ENCODE measurements at places on chromosomes 3 and 15.
A peak's percentile ranks its signal among the peaks of the same experiment; 100 is the strongest.

DNA sequence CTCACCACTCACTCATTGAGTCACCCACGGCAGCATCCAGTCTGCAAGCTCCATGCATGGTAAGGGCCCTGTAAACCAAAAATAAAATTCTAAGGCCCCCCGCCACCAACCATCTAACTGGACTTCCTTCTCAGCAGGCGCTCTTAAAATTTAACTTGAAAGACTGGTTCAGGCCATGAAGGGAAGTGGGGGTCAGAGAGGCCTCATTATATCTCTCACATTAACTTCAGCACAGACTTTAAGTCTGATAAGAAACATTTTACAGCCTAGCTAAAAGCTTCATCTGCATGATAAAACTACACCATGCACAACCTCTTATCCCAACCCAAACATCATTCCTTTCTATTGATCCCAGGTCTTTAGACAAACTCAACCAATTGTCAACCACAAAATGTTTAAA is 38.5 kb downstream of the FBLN2 start:
- no peak for DNase-seq

DNA sequence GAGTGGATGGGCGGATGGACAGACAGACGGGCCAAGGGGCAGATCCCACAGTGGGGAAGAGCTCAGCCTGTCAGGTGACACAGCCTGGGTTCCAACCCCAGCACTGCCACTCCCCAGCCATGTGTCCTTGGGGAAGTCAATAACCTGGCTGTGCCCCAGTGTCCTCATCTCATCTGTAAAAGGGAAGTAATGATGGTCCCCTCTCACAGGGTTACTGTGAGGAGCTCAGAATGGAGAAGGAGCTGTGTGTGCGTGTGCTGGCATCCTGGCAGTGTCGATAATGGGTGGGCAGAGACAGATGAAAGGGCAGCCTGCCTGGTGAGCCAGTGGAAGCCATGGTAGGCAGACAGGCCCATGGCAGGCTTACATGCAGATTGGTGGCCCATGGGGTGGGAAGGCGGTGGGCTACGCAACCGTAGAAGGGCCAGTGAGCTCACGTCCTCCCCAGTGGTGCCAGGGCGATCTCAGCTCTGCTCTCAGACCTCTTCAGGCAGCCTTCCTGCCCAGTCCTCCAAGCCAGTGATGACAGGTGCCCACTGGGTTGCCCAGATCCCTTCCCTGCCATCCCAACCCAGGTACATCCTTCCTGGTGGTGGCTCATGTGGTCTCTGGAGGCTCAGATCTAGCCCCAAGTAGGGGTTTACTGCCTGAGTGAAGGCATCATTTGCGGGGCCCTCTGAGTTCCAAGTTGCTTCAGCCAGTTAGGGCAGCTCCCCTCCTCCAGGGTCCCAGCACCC is 2.3 kb upstream of the DNAJB8 start:
- DNase-seq = no peak

- DNase-seq = no peak
Observed at GRCh38 chr3:13062647-13063046, 10.6 kb downstream of the IQSEC1 start.

DNA sequence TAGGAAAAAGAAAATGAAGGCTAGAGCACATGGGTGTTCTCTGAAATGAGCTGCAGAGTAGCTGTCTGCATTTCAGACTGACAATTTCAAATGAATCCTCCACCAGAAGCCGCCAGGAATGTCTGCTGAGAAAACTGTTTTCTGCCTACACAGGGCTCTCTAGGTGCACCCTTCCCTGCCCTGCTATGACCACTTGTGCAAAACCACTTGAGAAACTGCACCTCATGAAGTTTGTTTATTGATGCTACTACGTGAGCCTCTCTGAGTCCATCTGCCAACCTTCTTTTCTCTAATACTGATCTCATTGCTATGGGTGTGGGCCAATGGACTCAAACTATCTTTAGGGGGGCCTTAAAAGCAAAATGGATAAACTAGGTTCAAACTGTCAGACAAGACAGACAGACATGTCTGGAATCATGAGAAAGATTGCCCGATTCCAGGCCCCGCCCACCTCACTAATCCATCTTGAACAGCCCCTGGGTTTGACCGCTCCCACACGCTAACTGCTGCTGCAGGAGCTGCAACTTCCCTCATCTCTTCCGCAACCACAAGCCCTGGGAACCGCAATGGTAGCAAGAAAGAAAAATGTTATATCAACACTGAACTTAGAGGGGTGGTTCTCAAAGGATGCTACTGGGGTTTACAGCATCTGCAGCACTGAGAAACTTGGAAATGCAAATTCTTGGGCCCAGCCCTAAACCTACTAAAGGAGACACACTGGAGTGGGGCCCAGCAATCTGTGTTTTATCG is 9.0 kb upstream of the CD47 start:
- peak; percentile 16 for DNase-seq

DNA sequence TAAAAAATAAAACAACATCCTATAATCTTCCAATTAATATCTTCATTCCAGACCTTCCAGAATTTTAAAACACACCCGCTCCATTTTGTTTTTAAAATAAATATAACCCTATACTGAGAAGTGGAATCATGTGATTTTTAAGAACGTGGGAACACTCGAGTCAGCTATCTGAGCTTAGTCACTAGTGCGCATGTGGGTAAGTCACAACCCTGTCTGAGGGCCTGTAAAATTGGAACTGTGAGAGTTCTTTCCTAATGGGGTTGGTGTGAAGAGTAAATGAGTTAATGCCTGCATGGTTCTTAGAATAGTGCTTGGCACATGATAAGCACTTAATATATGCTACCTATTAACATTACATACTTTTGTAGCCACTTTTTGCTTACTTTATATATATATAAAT is 19.9 kb upstream of the POLR2M start:
- no peak for DNase-seq

DNA sequence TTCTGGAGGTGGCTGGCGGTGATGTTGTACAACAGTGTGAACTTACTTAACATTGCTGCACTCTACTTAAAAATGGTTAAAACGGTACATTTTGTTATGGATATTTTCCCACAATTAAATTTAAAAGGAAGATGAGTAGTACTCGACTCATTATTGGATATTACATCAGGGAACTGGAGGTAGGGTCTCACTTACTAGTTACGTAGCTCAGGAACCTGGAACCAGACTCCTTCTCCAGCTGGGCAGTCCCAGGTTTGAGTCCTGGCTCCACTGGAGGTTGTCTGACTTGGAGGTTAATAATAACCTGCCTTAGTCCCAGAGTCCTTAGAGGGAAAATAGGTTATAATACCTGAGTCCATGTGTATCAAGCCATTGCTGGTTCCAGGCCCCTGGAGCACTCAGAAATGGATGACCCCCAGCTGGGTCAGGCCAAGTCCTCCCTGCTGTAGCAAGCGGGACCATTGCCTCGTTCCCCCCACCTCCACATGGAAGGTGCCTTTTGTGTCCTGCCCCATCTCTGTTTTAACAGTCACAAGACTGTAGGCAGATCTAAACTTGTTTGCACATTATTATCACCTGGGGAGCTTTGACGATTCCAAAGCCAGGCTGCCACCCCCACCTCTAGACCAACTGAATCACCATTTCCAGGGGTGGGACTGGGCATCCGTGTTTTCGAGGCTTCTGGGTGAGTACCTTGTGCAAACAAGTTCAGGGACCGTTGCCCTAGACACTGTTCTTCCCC is 126.6 kb downstream of the IGF1R start:
- no peak for DNase-seq

GRCh38 chr15:78625606-78626280 is 4.9 kb upstream of the CHRNA3 start:
- no peak for DNase-seq

- no peak for DNase-seq
Observed at GRCh38 chr15:62432702-62433398, 267.8 kb upstream of the C2CD4B start.

GRCh38 chr3:24096271-24096670 is 151.2 kb downstream of the NR1D2 start:
- no peak for DNase-seq

- no peak for DNase-seq
Observed at GRCh38 chr3:127040216-127040615, 57.3 kb downstream of the PLXNA1 start.

DNA sequence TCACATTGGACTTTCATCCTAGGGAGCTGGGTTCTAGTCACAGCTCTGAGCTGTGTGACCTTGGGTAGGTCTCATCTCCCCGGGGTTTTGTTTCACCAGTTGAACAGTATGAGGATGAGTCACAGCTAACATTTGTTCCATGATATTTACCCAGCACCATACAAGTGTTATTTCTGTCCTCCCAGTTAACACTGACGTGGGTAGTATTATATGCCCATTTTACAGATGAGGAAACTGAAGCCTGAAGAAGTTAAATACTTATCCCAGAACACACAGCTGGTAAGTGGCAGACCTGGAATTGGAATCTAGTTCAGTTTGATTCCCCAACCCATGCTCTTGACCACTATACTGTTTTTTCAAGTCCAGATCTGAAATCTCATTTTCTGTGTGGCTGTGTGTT is 908 bp upstream of the RARB start:
- DNase-seq = no peak

DNA sequence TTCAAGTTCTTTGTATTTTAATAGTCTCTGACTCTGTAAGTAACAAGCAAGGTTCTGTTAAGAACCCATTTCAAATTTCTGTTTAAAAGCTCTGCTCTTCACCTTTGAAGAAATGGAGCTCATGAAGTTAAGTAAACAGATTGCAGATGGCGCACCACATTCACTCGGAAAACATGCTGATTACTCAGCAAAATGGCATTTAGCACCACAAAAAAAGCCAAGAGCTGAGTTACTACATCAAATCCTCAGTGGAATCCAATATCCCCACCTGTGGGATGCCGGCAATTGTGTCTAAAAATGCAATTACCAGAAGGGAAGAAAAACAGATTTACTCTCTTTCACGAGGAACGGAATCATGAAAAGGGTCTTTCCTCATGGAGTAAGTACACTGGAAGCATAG is 758.0 kb downstream of the NTRK3 start:
- no peak for DNase-seq

DNA sequence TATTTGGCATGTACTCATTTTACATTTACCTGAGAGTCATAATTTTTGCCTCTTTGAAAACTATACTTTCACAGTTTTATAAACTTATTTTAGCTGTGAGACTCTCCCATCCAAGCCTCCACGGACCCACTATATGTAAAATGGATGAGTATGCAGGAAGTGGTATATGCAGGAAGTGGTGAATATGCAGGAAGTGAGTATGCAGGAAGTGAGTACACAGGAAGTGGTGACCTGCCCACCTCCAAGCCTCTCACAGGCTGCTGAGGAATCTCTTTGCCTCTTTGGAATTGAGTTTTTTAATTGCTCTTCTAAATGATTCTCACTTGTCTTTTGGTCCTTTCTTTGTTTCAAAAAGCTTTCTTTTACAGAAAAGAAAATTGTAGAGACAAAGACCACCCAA is 85.2 kb downstream of the KBTBD8 start:
- DNase-seq = peak; percentile 24

DNA sequence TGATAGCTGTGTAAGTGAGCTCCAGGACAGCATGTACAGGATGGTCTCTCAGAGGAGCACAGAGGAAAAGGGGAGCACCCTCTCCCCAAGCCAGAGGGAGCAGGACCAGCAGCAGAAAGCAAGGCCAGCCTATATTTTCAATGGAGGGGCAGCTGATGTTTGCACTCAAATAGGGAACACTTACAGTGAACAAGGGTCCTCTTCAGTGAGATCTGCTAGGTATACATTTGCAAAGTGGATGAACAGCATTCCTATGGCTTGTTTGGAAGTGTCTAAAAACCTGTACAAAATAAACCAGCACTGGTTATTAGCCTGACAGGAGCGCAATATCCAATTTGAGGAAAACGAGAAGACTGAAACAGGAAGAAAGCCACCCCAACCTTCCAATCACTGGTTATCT is 17.6 kb upstream of the MUSTN1 start:
- no peak for DNase-seq

DNA sequence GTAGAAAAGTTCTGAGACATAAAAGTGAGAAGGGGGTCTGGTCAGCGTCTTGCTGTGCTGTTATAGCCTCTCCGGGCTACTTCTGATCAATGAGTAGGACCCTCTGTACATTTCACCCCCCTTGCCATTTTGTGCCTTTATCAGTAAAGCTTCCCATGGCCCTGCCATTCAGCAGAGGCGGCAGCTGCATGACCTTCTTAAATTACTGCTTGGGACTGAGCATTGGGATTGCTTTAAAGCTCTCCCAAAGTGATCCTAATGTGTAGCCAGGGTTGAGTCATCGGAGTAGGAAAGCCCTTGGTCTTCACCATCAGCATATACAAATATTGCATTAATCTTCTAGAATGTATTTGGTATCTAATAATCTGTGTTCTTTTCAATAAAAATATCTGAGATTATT is 70.2 kb downstream of the FMN1 start:
- DNase-seq = no peak

GRCh38 chr15:100818927-100819326 is 60.7 kb upstream of the ALDH1A3 start:
- no peak for DNase-seq

DNA sequence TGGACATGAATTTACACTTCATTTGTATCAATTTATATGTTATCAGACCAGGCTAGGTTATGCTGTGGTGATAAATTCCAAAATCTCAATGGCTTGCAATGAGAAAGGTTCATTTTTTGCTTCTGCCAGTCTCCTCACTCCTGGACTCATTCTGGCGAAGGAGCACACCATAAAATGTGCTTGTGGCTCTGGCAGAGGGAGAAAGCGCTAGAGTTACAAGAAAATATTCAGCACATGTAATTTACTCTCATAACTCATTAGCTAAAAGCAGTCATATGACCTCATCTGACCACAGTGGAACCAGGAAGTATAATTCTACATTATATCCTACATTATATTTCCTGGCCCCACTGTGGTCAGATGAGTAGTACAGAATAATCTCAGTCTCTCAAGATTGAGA is 193.8 kb downstream of the BCHE start:
- DNase-seq = no peak

- no peak for DNase-seq
Observed at GRCh38 chr15:63930034-63930433, 96.3 kb upstream of the HERC1 start.

All from stimulated activated CD4-positive, alpha-beta T cell treated with anti-CD3 and anti-CD28 coated beads, Interleukin-12 subunit alpha, Interleukin-12 subunit beta, amount 100 ng/mL, for 48 hours (primary cell).